ENCODE measurements at places on chromosomes 6 and 20. TPM values are rescaled to one million over a fixed set of nuclear protein-coding genes. Genes with fewer than 3 reads are reported as not detected.
A peak's percentile ranks its signal among the peaks of the same experiment; 100 is the strongest.

- no peak for DNase-seq
Measured at GRCh38 chr6:17418281-17419188, 25.1 kb downstream of the CAP2 start.

The LAMP5 gene
- 0.40 TPM for total RNA-seq

DNA sequence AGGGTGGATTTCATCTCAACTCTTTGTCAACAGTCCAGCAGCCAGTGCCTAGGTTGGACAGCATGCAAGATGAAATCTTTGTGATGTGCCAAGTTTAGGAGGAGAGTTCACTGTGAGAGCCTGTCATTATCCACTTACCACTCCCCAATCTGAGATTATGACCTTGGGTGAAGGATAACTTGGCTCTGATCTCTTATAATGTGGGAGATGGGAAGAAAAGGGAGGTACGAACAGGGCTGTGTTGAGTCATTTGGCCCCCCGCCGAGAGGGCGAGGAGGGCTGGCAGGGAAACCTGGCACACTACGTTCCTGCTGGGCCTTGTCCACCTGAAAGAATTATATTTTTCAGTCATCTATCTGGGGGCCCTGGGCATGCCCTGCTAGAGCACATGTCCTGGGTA, 35.8 kb downstream of the LAMA4 start:
- DNase-seq: no peak

DNA sequence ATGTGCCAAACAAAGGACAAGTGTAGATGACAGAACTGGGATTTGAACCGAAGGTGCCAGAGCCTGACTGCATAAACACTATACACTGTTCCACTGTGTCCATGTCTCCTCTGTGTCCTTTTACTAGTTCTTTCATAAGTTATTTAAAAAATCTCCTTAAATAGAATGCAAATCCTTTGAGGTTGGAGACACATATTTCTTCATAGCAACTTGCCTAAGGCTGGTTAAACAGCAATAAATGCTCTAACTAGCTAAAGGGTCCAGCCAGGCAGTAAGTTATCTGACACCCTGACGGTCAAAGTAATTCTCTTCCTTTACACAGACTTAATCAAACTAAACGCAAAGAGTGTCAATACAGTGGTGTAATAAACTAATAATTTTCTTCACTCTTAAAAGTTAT, 76.2 kb upstream of the TRAF3IP2 start:
- no peak for DNase-seq

DNA sequence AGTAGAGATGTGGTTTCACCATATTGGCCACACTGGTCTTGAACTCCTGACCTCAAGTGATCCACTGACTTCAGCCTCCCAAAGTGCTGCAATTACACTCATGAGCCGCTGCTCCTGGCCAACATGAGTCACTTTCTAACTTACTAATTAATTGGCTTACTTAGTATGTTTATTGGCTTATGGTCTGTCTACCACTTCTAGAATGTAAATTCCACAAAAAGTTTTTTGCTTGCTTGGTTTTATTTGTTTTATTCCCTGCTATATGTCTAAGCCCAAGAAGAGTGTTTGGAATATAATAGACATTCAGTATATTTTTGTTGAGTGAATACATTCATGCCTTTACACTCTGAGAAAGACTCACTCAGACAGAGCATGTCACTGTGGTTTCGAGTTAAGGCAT, 86.0 kb downstream of the SAMD3 start:
- no peak for DNase-seq

DNA sequence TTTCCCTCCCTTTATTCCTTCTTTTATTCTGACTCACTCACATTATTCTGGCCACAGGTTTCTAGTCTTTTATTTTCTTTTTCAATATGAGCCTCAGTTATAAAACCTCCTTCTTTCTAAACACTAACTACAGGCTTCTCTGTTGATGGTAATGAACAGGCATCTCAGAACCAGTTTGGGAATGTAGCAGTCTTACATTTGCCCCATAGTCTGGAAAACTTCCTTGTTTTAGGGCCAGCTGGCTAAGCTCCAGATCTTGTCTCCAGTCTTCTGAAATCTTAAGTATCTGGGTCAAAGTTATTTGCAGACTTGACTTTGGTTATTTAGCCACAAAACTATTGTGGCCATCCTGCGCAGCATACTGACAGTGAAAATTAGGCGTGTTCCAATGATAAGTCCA, 97.0 kb upstream of the MAN1A1 start:
- DNase-seq: no peak

DNA sequence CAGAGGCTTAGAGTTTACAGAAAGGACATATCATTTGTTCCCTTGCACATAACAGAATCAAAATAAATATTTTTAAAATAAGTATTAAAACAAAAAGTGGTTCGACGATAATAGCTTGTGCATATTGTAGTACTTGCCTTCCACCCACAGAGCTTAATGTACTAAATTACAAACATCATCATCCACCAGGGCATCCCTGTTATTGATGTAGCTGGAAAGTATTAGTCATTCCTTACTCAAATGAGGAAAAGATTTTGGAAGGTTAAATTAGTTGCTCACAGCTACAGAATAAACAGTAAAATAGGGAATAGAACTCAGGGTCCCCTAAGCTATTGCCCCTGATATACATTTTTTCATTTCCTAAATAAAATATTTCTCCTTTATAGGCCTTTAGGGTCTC, 150.3 kb downstream of the PTPRK start:
- no peak for DNase-seq

GRCh38 chr6:167122827-167123657, at the start of gene CCR6:
CCR6 (plus strand) TSS chr6:167123096; CDS start chr6:167136135, 13,039 bp downstream.
- no peak for DNase-seq

DNA sequence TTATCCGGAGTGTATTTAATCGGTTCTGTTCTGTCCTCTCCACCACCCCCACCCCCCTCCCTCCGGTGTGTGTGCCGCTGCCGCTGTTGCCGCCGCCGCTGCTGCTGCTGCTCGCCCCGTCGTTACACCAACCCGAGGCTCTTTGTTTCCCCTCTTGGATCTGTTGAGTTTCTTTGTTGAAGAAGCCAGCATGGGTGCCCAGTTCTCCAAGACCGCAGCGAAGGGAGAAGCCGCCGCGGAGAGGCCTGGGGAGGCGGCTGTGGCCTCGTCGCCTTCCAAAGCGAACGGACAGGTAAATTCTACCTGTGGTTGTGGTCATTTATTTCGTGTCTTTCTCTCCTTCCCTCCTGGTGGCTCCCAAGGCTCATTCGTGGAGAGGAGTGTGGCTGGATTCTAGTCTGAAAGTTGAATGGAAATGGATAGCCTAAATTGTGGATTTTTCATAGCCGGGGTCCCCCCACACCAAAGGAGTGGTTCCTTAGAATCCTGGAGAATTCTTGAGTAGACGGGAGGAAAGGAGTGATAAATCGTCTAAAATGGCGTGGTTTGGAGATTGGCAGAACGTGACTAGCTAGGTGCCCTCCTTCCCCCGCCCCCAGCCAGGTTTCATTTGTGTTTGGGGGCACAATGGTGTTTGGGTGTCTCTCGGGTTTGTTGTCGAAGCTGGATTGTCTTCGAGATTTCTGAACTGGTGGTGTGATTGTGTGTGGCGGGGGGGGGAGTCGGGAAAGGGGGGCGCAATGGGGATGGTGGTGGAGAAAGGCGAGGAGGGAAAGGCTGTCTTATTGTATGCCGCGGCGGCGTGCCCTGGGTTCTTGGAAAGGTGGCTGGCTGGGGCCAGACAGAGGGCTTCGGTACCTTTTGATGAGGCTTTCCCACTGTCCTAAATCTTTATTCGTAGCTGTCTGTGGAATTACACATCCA, 673 bp downstream of the MARCKS start:
- peak; percentile 54 for DNase-seq

DNA sequence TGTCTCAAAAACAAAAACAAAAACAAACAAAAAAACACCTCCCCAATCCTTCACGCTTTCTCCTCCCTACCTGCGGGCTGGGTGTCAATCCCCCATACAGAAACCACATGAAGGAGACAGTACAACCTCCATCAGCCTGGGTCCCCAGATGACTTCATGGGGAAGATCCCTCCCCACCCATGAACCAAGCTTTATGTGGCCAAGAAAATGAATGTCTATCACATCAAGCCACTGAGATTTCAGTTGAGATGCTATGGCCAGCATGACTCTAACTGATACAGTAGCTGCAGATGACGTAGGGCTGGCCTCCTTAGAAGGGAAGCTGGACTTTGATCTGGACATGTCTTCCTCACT, 21.2 kb upstream of the BNIP5 start:
- no peak for DNase-seq

The KCNK17 gene
- total RNA-seq: not detected

The CEP85L gene
- total RNA-seq: 20.6 TPM

- no peak for DNase-seq
Measured at GRCh38 chr6:136761227-136761922, 30.9 kb downstream of the MAP3K5 start.

The NMBR gene
- total RNA-seq: not detected

The COL19A1 gene
- 0.18 TPM for total RNA-seq

The TNNC2 gene
- not detected for total RNA-seq

DNA sequence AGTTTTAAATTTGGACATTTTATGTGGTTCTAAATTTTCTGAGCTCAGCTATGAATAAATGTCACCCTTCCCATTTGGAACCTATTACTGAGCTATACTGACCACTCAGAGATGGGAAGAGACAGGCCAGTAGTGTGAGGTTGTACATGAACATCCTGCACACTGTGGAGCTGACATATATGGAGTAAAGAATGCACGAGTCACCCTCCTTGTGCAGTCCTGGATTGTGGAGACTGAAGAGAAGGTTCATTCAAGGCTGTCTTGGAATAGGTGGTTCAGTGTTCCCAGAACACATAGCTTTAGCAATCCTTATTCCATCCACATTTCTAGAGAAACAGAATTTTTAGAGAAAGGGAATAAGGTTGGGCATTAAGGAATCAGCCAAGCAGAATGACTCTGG, 50.3 kb upstream of the OGFRL1 start:
- DNase-seq: no peak

GRCh38 chr20:1802385-1803060, 92.7 kb upstream of the SIRPA start:
- peak; percentile 71 for DNase-seq

The KCNB1 gene
- 0.52 TPM for total RNA-seq

- no peak for DNase-seq
Measured at GRCh38 chr6:167292301-167293087, 1.4 kb downstream of the UNC93A start.

GRCh38 chr20:25158043-25158442, 37.5 kb upstream of the ENTPD6 start:
- no peak for DNase-seq

GRCh38 chr20:58706975-58707681, 14.5 kb downstream of the NPEPL1 start:
- peak; percentile 11 for DNase-seq

- no peak for DNase-seq
Measured at GRCh38 chr6:2589171-2589661, 161.5 kb downstream of the MYLK4 start.

- no peak for DNase-seq
Measured at GRCh38 chr6:136427378-136427717, 122.9 kb downstream of the MAP7 start.

The VSTM2L gene
- 31.9 TPM for total RNA-seq

The TENT5A gene
- total RNA-seq: 10.9 TPM

- DNase-seq: no peak
Measured at GRCh38 chr6:153720732-153721131, 318.3 kb upstream of the OPRM1 start.

The RAET1L gene
- total RNA-seq: not detected

DNA sequence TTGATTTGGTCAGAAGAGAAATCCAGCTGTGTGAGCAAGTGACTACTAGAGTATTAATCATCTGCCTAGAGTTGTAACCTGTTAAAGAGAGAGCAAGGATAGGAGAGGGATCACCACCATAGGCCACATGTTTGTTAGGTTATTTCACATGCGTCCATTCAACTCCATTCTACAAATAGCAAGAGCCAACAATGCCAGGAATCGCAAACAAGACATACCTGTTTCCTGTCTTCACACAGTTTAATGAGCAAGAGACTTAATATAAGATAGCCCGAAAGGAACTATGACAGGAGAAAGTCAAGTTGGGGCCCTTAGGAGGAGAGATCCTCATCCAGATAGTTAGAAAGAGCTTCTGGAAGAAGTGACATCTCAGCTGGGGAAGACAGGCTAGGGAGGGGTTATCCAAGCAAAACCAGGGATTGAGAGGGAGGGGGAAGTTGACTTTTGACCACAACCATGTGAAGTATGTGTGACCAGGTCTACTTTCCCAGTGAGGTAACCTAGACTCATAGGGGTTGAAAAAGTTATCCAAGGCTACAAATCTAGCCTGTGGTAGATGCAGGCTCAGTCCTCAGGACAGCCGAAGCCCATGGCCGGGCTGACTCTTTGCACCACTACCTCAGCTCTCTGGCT, 147.4 kb downstream of the ALDH8A1 start:
- no peak for DNase-seq

DNA sequence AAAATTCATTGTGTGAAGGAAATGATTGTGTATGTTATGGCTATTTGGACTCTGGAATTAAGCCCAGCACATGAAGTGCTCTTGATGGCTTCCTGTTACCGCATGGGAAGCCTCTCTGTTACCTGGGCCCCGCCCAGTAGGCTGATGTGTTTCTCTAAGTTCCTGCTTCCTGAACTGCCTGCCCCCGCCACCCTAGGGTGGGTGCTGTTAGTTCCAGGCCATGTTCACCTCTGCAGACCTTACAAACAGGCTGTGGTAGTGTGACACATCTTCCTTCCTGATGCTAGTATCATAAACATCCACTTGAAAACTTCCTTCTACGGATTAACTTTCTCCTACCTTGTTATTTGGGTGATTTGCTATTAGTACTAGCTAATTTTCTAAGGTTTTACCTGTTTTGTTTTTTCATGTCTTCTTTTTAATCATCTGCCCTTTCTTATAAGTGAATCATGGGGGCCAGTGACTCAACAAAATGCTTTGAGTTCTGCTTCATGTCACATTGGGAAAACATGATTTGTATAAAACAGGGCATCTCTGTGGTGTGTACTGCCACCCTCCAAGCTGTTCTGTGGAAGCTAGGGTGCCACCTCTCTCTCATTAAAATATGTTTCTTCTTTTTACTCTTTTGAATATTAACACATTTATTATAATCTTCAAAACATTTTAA, 40.6 kb downstream of the SH3BGRL2 start:
- no peak for DNase-seq

The GTSF1L gene
- total RNA-seq: not detected

The PSMB9 gene
- total RNA-seq: not detected

GRCh38 chr6:53202052-53202451, 53.4 kb upstream of the GCM1 start:
- no peak for DNase-seq

Measured in mesothelial cell of epicardium (in vitro differentiated cells).